ENCODE measurements at places on chromosomes 13 and 19.

DNA sequence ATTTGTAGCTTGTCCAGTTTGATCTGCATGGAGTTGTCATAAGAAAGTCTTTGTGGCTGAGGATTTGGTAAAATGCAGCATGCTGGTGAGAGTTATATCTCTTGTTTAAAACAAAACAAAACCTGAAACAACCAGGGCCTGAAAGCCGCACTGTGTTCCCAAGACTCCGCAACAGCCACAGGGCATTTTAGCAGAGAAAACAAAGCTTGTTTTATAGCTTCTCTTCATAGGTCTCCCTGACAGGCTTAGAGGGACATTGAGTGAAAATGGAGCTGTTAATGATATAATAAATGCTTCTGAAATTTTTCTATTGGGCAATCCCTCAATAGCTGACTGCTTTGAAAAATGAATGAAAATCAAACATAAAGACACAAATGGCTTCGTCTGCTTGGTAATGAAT is 148.7 kb upstream of the RNF113B start:
- ATAC-seq = no peak

- ATAC-seq = no peak
Measured at GRCh38 chr13:28163587-28163986, 25.2 kb downstream of the PAN3 start.

DNA sequence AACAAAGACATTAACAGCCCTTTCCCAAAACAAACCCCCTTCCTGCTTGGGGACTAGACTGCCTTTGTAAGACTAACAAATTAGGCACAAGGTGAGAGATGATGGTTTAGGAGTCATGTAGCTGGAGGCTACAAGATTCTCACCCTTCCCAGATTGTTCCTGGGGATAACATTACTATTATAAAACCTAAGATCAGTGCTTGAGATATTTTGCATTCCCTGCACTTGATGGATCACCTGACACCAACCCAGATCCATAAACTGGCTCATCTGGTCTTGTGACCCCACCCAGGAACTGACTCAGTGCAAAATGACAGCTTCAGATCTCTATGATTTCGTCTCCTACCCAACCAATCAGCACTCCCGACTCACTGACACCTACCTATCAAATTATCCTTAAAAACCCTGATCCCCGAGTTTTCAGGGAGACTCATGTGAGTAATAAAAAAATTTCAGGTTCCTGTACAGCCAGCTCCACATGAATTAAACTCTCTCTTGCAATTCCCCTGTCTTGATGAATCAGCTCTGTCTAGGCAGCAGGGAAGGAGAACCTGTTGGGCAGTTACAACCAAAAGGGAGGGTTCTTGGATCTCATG is 2.4 kb upstream of the ZNF616 start:
- no peak for ATAC-seq

DNA sequence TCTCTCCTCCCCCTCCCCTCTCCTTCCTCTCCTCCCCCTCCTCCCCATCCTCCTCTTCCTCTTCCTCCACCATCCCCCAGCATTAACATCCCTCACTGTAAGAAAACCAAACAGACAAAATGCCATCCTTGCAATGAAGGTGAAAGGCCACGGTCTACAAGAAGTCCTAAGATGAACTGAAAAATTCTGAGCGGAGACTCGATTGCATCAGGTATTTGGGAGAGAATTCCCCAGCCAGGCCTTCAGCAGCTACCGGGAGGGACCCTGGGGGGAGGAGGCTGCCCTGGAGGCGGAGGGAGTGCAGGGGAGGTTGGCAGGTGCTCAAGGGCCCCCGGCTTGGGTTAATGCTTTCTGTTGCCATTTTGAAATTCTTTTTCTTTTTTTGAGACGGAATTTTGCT is 10.1 kb upstream of the TIMM44 start:
- ATAC-seq = no peak

- no peak for ATAC-seq
Measured at GRCh38 chr13:24153979-24154701, 6.4 kb upstream of the SPATA13 start.

- no peak for ATAC-seq
Measured at GRCh38 chr13:109976206-109976997, 190.0 kb upstream of the IRS2 start.

DNA sequence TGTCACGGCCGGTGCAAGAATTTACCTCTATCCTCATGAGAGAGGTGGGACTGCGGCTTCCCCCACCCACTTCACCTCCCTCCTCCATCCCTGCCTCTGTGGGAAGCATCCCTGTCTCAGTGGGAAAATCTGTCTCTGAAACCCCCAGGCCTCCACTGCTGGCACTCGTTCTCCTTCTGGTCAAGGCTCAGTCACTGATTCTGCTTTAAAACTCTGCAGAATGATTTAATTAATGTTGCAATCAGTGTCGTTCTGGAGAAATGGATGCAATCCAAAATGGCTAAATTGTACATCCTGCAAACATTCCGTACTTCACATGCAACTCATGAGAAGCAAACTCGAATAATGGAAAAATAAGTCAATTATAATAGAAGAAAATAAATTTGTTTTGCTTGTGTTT is 5.6 kb downstream of the RASL11A start:
- no peak for ATAC-seq

DNA sequence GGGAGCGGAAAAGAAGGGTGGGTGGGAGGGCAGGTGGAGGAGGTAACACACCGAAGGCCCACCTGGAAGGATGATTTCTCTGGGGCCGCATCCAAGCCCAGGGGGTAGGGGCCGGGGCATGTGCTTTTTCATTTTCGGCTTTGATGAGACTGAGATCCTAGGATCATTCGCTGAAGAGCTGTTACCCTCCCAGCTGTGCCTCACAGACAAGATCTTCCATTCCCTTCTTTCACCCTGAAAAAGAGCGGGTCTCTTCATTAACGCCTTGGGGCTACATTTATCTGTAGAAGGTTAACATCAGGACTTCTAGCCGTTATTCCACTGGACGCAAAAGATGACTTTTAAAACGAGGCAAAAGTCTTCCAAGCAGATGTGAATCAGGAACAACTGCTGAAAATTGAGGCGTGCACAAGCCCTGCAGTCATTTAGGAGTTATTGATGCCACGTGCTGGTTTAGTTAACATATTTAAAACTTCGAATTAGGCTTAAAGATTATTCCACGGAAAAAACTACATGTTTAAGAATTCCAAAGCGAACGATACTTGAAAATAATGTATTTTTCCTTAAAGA is 1.1 kb downstream of the LMO7 start:
- no peak for ATAC-seq

- ATAC-seq = no peak
Measured at GRCh38 chr19:33437821-33438671, 64.5 kb downstream of the CEBPG start.

DNA sequence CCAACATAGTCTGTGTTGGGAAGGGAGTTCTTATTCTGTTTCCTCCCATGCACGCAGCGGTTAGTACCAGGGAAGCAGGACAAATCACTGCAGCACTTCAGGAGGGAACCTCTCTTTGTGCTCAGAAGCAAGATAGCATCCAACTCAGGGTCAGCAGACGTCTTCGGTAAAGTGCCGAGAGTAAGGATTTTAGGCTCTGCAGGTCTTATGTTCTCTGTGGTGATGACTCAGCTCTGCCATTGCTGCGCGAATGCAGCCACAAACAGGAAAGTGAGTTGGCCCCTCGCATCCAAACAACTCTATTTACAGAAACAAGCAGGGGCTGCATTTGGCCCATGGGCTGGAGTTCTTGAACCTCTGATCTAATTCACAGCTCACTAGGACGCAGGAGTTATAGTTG is 122.1 kb upstream of the SPATA13 start:
- ATAC-seq = no peak

DNA sequence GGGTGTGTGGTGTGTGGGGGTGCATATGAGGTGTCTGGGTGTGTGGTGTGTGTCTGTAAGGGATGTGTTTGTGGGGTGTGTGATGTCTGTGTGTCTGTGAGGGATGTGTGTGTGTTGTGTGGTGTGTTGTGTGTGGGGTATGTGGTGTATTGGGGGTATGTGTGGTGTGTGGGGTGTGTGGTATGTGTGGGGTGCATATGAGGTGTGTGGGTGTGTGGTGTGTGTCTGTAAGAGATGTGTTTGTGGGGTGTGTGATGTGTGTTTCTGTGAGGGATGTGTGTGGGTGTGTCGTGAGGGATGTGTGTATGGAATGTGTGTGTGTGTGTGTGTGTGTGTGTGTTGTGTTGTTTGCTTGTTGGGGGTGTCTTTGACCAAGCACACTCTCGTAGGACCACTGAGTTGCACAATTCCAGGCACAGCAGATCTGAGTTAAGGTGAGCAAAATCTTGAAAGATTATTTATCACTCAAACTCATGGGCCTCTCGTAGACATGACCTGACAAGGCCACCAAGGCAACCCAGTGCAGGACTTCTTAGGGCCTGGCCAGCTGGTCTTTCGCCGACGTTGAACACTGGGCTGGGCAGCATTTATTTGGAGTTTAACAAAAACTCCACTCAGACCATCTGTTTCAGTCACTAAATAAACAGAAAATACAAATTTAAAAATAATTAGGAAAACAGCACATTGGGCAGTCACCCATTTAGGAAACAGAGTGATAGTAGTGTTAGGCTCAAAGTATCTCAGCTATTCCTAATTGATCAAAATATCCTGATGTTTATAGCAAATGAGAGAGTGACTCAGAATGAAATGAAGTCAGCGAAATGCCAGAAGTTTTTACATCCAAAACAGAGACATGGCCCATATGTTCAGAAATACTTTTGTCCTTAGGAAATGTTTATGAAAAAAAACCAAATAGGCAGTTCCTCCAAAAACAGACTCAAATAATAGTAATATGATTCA is 301.1 kb downstream of the FGF9 start:
- no peak for ATAC-seq

- ATAC-seq = no peak
Measured at GRCh38 chr13:99501848-99502301, 603 bp downstream of the TM9SF2 start.

- no peak for ATAC-seq
Measured at GRCh38 chr13:83877651-83878355, 4.5 kb downstream of the SLITRK1 start.

DNA sequence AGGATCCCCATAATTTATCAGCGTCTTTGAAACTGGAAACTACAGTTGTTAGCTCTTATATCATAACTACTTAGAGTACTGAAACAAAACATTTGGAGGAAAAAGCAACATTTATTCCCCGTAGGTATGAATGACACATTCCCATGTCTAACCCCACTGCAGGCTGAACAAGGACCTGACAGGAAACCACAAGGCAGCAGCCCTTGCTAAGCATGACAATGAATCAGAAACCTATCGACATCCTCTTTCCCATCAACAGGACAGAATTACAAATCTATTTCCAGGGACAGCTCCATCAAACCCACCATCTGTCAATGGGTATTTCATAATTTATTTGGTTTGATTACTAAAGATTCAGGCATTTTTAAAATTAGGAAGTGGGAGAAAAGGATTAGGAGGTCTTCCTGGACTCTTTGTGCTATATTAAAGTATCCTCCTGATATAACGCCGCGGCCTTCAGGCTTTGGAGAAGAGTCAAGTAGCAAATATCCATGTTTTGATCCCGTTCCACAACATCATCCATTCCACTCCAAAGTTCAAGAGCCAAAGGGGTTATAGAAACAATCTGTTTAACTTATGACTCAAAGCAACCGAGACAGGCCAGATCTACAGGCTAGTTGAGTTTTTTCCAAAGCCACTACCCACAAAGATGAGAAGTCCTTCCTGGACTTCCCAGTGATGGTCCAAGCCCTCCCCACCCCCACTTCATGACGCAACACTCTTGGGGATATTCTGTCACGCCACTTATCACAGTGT is 51.1 kb downstream of the FAM216B start:
- ATAC-seq = no peak

DNA sequence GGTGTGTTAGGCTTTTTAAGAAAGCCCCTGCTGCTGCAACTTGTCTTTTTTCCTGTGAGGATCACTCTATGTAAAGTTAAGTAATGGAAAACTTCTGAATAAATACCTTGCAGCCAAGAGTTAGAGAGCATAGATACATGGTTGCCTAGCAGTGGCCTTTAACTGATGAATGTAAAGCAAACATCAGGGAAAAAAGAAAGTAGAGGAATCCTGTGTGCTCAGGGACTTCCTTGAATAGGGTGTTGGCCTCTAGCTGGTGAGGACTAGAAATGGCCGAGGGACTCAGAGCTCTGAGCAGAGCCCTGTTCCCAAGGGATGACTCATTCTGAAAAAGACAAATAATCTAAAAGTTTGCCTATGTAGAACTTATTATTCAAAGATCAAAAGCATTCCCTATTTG is 135.7 kb downstream of the MIPEP start:
- ATAC-seq = no peak

GRCh38 chr13:24617256-24618010 is 62.8 kb upstream of the ATP12A start:
- no peak for ATAC-seq

DNA sequence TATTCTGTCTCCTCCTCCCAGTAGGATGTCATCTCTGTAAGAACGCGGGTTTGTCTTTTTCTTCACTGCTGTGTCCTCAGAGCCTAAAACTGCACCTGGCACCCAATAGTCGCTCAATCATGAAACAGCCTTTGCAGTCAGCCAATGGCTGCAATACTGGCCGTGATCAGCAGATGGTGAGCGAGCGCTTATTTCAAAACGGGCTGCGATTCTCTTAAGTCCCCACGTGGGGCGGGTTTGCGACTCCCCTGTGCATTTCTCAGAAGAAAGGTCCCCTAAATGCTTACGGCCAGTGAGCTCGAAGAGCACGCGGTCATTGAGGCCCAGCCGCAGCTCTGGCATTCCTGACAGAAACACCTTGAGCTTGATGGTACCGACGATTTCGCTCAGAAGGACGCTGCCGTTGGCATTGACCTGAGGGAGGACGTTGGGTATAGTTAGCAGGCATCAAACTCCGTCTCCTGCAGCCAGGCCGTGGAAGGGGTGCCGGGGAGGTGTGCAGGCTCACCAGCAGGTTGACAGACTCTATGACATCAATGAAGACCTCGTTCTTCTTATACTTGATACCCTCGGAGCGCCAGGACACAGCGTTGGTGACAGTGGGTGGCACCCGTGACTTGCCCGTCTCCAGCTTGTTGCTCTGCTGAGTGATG is 6.0 kb downstream of the AP1M2 start:
- ATAC-seq = peak; percentile 93

DNA sequence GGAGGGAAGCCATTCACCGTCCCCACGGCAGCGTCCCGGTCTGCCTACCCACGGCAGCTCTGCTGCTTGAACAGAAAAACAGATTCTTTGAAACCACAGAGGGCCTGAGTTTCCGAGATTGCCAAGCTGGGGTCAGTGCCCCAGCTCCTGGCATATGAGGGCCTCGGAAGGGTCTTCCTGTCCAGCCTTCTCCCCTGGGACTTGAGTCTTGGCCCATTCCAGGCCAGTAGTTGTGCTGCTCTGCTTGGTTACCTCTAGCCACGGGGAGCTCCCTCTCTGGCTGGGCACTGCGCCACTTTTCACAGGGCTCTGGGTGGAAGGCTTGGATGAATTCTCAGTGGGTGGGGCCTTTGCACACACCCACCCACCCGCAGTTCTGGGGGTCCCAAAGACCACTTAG is 8.6 kb upstream of the SPIB start:
- ATAC-seq = no peak

GRCh38 chr13:26742691-26743358 is 17.8 kb downstream of the GPR12 start:
- no peak for ATAC-seq

- peak; percentile 30 for ATAC-seq
Measured at GRCh38 chr19:50537769-50538230, 24.1 kb upstream of the ASPDH start.
